Smooth muscle cell of bladder (primary cell): ENCODE measurements at places on chromosomes 5 and 9. TPM values are rescaled to one million over a fixed set of nuclear protein-coding genes. Genes with fewer than 3 reads are reported as not detected.

The APBB3 gene
- total RNA-seq, result 17.2 and 21.9 TPM in 2 replicates

The SIT1 gene
- not detected in 2 replicates for total RNA-seq

The TTLL11 gene
- total RNA-seq, result 3.4 and 3.6 TPM in 2 replicates

The PLEKHG4B gene
- total RNA-seq, result under 0.01 TPM in 1 of 2 replicates, not detected in the other

The GRM6 gene
- not detected in 2 replicates for total RNA-seq

The DOK3 gene
- total RNA-seq, result 1.7 and 2.3 TPM in 2 replicates

The TPD52L3 gene
- total RNA-seq, result not detected in 2 replicates

The SUSD3 gene
- 1.1 and 1.6 TPM in 2 replicates for total RNA-seq

The RGS3 gene
- 23.9 and 29.1 TPM in 2 replicates for total RNA-seq

The SPINK4 gene
- 0.74 and 2.6 TPM in 2 replicates for total RNA-seq

The PFN3 gene
- not detected in 2 replicates for total RNA-seq

The N4BP3 gene
- 0.71 and 0.83 TPM in 2 replicates for total RNA-seq

The SPINK13 gene
- total RNA-seq, result 2.4 and 4.5 TPM in 2 replicates

The CCNH gene
- 82.6 and 88.2 TPM in 2 replicates for total RNA-seq

The PCDHB8 gene
- 0.09 and 0.43 TPM in 2 replicates for total RNA-seq

The HAVCR2 gene
- under 0.01 and 0.09 TPM in 2 replicates for total RNA-seq

The MCTP1 gene
- total RNA-seq, result 4.7 and 6.1 TPM in 2 replicates

The PTGER4 gene
- total RNA-seq, result 3.4 and 6.4 TPM in 2 replicates

The SLC25A2 gene
- total RNA-seq, result 0.14 and 0.18 TPM in 2 replicates

The WNT8A gene
- total RNA-seq, result not detected in 2 replicates

The CTXN3 gene
- not detected in 2 replicates for total RNA-seq

The SLC46A2 gene
- not detected in 2 replicates for total RNA-seq

The SLC45A2 gene
- 0.14 and 0.18 TPM in 2 replicates for total RNA-seq

The TENT4A gene
- 6.1 and 8.1 TPM in 2 replicates for total RNA-seq

The PCDHGC5 gene
- 1.3 and 2.6 TPM in 2 replicates for total RNA-seq

The ANKRD18A gene
- total RNA-seq, result not detected in 2 replicates

The ORM2 gene
- total RNA-seq, result not detected in 2 replicates

The ARSI gene
- total RNA-seq, result 22.2 and 26.8 TPM in 2 replicates

The RNF180 gene
- total RNA-seq, result 0.71 and 0.74 TPM in 2 replicates

The ZNF608 gene
- 4.2 and 7.1 TPM in 2 replicates for total RNA-seq

The SV2C gene
- not detected in 2 replicates for total RNA-seq

The TRAPPC13 gene
- total RNA-seq, result 23.9 and 26.3 TPM in 2 replicates

The CENPK gene
- total RNA-seq, result 2.7 and 3.5 TPM in 2 replicates

The MARCOL gene
- 4.0 and 8.3 TPM in 2 replicates for total RNA-seq

The SYK gene
- total RNA-seq, result under 0.01 TPM in 2 replicates

The SVEP1 gene
- 134 and 151 TPM in 2 replicates for total RNA-seq

The GARNL3 gene
- total RNA-seq, result 1.3 and 1.9 TPM in 2 replicates

The PTPN3 gene
- total RNA-seq, result under 0.01 and 0.57 TPM in 2 replicates

The SPEF2 gene
- total RNA-seq, result 1.1 and 2.2 TPM in 2 replicates

The TICAM2 gene
- 2.8 and 3.3 TPM in 2 replicates for total RNA-seq

The MRPS30 gene
- total RNA-seq, result 59.0 and 62.1 TPM in 2 replicates

The AGXT2 gene
- not detected in 2 replicates for total RNA-seq

The FOXD4 gene
- total RNA-seq, result under 0.01 and 0.28 TPM in 2 replicates

The PCDHB7 gene
- total RNA-seq, result 0.18 and 0.71 TPM in 2 replicates

The ADRA1B gene
- 0.14 and 0.18 TPM in 2 replicates for total RNA-seq

The FAF2 gene
- total RNA-seq, result 38.2 and 41.0 TPM in 2 replicates

The ESM1 gene
- 0.57 and 3.3 TPM in 2 replicates for total RNA-seq

The PCDHGA5 gene
- 1.3 TPM in 2 replicates for total RNA-seq

The C9 gene
- total RNA-seq, result 0.18 TPM in 1 of 2 replicates, not detected in the other

The WNK2 gene
- total RNA-seq, result not detected in 2 replicates

The NEURL1B gene
- 0.71 and 0.74 TPM in 2 replicates for total RNA-seq

The CYLC2 gene
- total RNA-seq, result not detected in 2 replicates

The ACSL6 gene
- under 0.01 and 0.09 TPM in 2 replicates for total RNA-seq

The MAN1B1 gene
- 73.2 and 87.0 TPM in 2 replicates for total RNA-seq
